ENCODE measurements at places on chromosomes 2 and 18.

- peak; percentile 54 for DNase-seq
These were observed 118.4 kb downstream of the INO80D start for GRCh38 chr2:205967391-205968075.

DNA sequence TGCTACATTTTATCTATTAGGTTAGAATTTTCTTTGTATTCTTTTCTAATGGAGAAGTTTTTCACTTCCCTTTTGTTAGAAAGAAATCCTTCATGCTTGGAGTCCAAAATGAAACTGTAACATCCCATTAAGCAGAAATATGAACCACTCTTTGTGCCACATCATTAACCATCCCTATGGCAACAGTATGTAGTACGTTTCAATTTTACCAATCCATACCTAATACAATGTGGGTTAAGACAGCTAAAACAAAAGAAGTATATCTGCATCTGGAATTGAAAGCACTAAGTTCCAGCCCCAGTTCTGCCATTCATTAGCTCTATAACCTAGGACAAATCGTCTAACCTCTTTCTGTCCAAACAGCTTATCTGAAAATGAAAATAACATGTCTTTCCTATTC is 409.2 kb upstream of the SPHKAP start:
- no peak for DNase-seq

GRCh38 chr2:168355121-168355520 is 101.0 kb upstream of the CERS6 start:
- no peak for DNase-seq

- DNase-seq: peak; percentile 86
These were observed 1629.7 kb upstream of the TMEFF2 start for GRCh38 chr2:193824474-193824873.

GRCh38 chr2:182068811-182069210 is 83.2 kb downstream of the PPP1R1C start:
- DNase-seq: peak; percentile 32

DNA sequence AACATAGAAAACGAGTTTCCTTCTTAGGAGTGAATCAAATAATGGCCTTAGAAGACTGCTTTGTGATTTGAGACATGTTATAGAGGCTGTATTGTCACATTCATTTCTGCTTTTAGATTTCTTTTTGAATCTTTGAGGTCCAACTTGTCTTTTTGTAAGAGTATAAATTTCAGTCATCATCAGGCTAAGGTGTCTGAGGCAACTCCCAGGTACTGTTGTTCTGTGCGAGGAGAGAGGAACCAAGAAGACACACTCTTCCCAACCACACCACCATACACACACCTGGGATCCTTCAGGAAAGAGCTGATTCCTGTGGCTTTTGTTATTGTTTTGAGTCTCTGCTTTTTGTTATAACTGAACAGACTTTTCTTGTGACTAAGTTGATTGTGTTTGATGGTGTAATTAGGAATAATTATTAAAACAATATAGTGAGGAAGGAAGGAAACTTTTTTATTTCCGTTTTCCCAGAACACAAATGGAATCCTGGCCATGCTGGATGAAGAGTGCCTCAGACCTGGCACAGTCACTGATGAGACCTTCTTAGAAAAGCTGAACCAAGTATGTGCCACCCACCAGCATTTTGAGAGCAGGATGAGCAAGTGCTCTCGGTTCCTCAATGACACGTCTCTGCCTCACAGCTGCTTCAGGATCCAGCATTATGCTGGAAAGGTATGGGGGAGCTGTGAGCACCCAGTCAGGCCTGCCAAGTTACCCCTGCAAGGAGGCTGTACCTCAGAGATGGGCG is 140.4 kb downstream of the MYO1B start:
- DNase-seq: no peak

DNA sequence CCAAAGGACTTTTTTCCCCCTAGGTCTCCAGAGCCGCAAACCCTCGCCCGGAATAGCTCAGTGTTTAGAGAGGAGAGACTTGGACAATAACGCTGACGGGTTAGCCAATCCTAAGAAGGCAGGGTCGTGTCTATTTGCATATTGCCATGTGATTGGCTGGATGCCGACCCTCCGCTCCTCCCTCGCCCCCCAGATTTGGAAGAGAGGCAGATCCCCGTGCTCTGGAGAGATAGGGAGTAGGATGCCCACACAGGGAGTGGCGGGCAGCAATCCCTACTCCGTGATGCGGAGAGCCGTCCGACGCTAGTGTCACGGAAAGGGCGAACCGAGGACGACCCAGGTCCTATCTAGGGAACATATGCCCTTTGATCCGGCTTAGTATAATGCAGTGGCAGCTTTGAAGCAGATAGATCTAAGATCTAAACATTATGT is 1.4 kb downstream of the WNT6 start:
- DNase-seq: peak; percentile 26

DNA sequence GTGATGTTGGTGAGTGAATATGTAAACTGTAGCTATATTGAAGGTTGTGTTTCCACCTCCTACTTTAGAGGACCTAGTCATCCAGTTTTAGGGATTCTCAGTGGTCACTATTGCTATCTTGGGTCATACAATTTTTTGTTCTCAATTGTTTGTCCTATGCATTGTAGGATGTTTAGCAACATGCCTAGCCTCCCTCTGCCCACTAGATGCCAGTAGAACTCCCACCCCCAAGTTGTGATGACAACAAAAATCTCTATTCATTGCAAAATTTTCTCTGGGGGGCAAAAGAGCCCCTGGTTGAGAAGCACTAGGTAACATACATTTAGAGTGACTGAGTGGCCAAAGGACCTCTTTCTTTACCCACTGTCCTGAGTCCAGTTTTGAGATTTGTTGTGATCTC is 87.3 kb downstream of the LRRTM4 start:
- no peak for DNase-seq

DNA sequence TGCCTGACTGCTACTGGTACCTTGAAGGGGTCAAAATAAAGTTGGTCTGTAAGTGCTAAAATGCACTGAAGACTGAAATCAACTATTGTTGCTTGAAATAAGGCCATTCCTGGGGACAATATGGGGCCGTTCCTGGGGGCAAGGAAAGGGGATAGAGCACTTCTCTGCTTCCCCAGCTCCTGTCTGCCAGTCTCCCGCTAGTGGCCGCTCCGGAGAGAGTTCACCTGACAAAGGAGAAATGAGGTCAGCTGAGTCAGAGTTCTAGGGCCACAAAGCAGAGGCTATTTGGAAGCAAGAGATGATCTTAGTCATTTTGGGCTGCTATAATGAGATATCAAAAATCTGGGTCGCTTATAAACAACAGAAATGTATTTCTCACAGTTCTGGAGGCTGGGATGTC is 345.9 kb downstream of the TSN start:
- DNase-seq: no peak

DNA sequence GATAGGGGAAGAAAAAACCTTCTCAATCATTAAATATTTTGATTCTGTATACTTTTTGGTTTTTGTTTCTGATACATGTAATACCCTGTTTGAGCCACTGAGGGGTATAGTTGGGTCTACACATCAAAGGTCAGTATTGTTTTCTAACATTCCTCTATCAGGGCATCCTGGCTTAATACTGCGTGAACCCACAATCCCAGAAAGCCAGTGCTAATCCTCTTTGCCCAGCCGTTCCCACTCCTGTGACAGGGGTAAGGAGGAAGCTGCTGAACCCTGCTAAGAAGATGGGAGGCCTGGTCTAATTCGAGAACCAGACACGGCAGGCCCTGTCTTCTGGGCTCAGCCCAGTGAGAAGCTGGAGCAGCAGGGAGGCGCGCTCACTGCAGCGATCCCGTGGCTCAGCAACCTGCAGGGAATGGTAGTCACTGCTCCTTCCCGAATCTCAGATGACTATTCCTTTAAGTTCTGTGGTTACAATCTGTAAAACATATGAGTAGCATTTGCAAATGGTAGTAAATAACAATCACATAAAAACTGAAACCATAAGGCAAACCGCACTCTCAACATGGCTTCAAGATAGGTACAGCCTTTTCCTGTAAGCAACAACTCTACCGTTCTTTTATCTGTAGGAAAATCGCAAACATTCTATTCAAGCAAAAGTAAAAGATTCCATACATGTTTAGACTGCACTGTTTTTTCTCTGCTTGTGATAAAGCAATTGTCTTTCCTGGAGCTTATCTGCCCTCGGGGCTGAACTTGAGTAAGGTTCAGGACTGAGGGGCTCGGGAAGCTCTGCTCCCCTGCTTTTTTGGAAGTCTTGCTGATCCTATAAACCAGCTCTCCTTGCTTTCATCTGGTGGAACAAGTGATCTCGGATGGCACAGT is 87.0 kb downstream of the EPB41L3 start:
- DNase-seq: peak; percentile 14

- no peak for DNase-seq
These were observed 174.2 kb upstream of the GLI2 start for GRCh38 chr2:120561379-120562035.

GRCh38 chr2:1582891-1583341 is 161.4 kb downstream of the PXDN start:
- no peak for DNase-seq

- DNase-seq: peak; percentile 80
These were observed 43.6 kb upstream of the VPS54 start for GRCh38 chr2:64062840-64063239.

GRCh38 chr2:239344857-239345216 is 56.0 kb downstream of the HDAC4 start:
- DNase-seq: no peak

DNA sequence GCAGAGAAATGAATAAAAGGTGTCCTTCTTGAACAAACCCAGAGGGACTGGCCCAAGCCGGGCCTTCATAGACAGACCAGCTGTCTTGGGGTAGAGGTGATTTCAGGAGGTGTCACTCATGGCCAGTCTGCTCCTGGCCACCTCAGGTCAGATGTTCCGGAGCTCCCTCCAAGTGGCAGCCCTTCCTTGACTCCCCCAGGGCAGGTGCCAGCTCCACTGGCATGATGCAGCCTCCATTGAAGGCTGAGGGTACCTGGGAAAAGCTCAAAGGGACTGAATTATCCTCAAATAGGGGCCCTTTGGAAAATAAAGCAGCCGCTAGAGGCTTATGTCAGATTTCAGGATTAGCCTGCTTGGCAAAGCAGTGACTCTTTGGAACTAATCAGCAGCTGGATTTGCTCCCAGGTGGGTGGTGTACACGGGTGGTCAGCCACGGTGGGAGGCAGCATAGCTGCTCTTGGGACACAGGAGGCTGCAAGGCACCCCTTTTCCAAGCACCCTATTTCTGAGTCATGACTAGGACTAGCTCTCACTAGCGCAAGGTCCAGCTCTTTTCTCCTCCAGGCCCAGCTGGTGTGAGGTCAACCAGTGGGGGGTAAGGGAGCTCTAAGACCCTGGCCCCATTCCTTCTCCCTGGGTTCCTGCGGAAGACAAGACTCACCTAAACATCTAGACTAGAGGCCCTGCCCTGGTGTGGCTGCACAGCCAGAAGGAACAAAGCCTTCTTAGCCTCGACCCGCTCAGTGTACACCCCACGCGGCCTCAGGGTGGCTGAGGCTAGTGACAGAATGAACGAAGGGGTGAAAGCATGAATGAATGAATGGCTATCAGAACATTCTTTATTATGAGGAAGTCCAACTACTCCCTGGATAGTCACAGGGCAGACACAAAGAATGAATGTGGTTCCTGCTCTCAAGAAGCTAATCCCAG is 29.3 kb downstream of the HS1BP3 start:
- DNase-seq: no peak

DNA sequence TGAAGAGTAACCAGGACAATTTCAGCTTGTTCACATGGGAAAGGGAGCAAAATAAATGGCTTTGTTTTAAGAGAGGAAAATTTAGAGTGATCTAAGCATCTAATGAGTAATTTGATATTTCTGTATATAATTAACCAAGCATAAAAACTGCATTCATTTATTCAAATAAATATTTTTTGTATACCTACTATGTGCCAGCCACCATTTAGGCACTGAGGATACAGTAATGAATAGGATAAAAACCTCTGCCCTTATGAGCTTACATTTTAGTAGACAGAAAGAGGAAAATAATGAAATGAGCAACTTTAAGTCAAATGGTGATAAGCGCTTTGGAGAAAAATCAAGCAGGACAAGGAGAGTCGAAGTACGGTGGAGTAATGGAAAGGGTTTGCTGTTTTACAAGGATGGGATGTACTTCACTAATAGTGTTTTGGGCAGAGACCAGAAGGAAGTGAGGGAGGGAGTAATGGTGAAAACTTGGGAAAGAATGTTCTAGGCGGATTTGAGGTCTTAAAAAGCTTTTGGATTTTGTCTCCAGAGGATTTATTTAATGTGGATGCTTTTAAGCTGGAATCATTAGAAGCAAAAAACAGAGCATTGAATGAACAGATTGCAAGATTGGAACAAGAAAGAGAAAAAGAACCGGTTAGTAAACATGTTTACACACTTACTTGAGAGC is 17.4 kb downstream of the NDC80 start:
- DNase-seq: no peak

GRCh38 chr18:44411976-44412375 is 268.7 kb upstream of the SETBP1 start:
- DNase-seq: no peak

- DNase-seq: no peak
These were observed 131.3 kb downstream of the INHBB start for GRCh38 chr2:120477198-120477597.

GRCh38 chr2:135607561-135607960 is 76.3 kb downstream of the R3HDM1 start:
- DNase-seq: peak; percentile 58

GRCh38 chr18:10482985-10483949 is 28.8 kb downstream of the APCDD1 start:
- DNase-seq: no peak

- no peak for DNase-seq
These were observed 106.8 kb downstream of the ZNF516 start for GRCh38 chr18:76388261-76388660.

DNA sequence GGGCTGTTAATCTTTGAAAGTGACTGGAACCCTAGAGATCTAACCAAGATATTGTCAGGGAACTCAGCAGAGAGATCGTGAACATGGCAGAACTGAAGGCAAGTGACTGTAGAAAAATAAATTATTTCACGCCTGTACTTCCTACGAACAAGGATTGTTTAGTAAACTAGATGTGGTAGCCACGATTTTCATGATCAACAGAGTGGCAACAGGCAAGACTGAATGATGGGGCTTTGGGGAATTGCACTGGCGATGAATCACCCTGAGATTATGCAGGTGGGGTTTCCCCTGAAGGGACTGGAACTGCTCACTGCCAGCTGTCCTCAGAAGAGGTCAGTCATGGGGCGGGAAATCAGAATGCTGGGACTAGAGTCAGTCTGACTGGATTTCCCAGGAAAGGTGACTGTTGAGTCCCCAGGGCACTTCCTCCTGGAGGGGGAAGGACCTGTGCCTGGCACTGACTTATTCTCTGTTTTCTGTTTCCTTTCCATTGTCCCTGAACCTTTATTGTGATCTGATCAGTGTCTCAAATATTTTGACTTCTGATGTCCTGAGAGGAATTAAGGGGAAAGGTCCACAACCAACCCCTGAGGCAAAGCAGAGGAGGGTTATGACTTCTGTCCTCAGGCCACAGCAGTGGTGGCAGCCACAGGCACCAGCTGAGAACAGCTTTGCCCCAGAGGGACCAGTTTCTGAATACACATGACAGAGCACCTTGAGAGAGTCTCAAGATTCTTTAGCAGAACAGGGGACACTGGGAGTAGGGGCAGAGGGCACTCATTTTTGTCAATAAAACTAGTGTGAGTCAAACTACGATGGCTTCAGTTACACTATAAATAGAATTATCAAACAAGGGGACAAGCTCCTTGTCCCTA is 70.0 kb downstream of the NAB1 start:
- peak; percentile 84 for DNase-seq

Data from iris pigment epithelial cell (primary cell).